Activated CD8-positive, alpha-beta T cell treated with anti-CD3 and anti-CD28 coated beads, Interleukin-2, amount 10 ng/mL, durations not matched to agents 7 days and 5 days (primary cell): ENCODE measurements at places on chromosomes 1 and 21.

- no peak for DNase-seq
Measured at GRCh38 chr1:41681331-41682098, 197.0 kb upstream of the EDN2 start.

GRCh38 chr1:41476807-41477361 lies 7.6 kb downstream of the EDN2 start:
- no peak for DNase-seq

DNA sequence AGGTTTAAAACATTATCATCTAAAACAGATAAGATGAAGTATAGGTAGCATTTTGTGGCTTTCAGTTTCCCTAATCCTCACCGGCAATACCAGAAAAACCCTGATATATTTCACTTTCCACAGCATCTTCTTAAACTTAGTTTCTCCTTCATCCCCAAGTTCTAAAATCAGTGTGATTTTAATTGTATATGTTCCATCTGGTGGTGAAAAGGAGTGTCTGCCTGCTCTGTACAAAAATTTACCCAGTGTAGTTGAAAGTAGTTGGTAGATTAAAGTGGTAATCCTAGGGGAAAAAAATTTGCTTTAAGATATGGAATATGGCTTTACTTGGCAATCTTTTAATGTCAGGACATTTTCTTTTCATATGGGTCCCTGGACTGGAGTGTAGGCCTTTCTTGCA lies 74.3 kb downstream of the CEP350 start:
- no peak for DNase-seq

- DNase-seq, result no peak
Measured at GRCh38 chr1:68590473-68590872, 93.6 kb upstream of the DEPDC1 start.

GRCh38 chr1:168035345-168035744 lies 98.5 kb upstream of the MPC2 start:
- DNase-seq, result no peak

DNA sequence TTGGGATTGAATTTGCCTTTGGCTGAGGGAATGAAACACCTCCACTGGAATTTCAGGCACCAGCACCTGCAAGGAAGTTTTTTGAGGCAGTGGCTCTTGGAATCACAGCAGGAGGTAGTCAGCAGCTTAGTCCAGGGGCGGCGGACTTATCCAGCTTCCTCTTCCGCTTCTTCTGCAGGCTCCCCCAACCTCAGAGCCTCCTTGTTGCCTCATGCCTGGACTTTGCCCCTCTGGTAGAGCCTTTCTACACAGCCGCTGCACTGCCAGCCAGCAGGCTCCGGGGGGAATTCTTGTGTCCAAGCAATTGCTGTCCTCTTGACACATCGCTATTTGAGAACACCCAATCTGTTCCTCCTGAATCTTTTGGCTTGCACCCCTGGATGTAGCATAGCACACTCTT lies 4.4 kb upstream of the RHEX start:
- DNase-seq, result no peak

GRCh38 chr1:76715474-76715873 lies 151.8 kb upstream of the ST6GALNAC5 start:
- DNase-seq, result no peak

- no peak for DNase-seq
Measured at GRCh38 chr1:226533220-226533619, 15.3 kb upstream of the STUM start.

- DNase-seq, result peak; percentile 28
Measured at GRCh38 chr1:167430134-167430848, 88.0 kb downstream of the CD247 start.

- no peak for DNase-seq
Measured at GRCh38 chr1:219443763-219444162, 169.1 kb downstream of the ZC3H11B start.

DNA sequence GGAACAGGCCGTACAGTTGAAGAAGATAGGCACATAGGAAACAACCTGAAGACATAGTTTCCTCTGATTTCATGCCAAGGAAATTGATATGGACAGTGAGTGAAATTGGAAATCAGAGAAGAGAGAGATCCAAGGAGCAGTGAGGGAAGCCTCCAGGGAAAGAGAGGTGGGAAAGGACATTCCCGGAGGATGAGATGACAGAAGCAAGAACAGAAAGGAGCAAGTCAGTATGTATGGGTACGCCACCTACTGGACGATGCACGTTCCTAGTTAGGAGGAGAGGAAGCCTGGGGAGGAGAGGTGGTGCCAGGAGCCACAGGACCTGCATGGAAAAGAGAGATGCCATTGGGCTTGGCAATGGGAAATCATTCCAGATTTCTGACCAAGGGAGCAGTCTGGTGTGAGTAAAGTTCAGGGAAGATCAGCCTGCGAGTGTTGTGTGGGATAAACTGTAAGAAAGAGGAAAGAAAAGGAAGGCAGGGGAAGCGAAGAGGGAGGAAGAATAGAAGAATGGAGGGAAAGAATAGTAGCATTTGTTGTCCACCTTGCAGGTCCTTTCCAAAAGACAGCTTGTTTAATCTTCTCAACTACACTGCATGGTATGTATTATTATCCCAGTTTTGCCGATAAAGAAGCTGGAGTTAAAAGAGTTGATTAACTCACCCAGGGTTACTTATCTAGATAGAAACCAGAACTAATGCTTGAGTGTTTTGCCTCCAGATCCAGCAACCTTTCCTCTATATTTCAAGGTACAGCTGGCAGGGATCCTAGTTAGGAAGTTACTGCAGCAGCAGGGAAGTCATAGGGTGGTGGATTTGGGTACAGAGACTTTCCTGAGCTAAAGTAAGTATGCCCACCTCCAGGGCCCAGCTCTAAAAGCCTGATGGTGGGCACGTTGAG lies 27.4 kb downstream of the C1orf116 start:
- DNase-seq, result peak; percentile 60

- no peak for DNase-seq
Measured at GRCh38 chr1:217134857-217135568, 411.8 kb upstream of the ESRRG start.

GRCh38 chr21:45386336-45386727 lies 18.6 kb upstream of the COL18A1 start:
- no peak for DNase-seq

DNA sequence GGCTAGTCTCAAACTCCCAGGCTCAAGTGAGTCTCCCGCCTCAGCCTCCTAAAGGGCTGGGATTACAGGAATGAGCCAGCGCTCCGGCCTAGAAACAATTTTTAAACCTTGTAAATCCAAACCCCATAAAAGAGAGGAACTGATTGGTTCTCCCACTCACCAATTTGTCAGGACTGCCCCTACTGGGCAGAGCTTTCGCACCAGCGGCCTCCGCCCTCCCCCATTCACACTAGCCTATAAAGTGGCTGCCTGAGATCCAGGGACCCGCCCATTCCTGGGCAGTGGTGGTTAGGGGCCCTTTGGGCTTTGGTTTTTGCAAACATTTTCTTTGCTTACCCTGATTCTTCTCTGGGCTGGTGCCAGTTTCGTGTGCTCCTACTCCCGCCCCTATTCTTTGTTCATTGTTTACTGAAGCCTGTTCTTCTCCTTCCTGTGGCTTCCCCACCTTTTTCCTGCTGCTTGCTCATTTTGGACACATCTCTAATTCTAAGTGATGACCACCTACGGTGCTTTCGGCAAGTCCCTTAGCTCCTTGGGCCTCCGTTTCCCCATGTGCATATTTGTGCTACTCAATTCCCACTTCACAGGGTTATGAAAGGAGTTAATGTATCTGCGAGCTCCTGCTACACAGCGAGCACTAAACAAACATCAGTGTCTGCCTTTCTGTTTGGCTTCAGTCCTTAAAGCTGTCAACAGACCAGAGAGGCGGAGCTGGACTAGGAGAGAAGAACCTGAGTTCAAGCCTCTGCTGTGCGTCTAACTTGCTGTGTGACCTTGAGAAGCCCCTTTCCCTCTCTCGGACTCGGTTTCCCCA lies 39.8 kb upstream of the CLIC4 start:
- no peak for DNase-seq

DNA sequence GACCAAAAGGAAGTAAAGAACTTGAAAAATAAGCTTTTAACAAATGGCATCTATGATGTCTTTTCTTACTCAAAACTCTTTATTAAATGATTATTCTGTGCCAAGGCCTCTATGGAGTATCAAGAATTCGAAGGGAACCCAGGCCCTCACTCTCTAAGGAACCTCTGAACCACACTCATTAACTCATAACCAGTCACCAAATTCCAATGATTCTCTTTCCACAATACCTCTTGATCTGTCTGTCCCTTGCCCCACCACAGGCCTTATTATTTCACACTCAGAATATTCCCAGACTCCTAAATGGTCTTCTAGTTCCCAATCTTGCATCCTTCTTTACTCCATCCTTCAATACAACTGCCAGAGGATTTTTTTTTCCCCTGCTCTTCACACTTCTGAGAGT lies 37.0 kb downstream of the PCSK9 start:
- no peak for DNase-seq

DNA sequence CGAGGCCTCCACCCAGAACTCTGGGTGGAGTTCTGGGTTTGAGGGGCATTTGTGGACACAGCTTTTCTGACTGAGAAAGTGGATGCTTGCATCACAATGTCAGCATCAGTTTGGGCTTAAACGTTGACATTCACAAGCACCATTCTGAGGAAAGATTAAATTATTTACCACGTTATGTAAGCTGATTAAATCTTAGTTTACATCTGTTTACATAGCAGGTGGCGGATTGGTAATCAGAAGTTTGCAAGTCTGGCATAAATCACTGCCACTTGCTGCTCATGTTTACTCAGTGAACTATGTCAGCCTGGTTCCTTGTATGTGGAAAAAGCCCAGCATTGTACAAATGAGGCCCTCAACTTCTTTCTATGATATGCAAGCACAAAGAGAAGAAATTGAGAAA lies 310.1 kb downstream of the PAPPA2 start:
- DNase-seq, result no peak

DNA sequence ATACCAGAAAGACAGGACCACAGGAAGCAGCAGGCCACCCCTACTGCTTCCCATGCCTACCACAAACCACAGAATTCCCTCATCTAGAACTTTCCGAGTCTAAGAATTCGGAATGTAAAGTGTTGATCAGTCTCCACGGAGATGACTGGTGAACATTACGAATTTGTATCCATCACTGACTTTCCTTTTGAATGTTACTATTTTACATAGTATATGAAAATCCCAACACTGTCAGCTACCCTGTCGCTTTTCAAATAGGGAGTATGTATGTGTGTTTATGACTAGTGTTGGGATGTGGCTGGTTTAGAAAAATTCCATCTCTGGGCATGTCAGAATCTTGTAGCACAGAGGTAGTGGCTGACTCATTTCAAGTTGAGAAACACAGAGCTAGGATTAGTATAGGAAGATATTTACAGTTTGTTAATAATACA lies 118.2 kb downstream of the COQ8A start:
- no peak for DNase-seq

- no peak for DNase-seq
Measured at GRCh38 chr1:64478594-64479470, 8.9 kb downstream of the CACHD1 start.

GRCh38 chr21:23160914-23161313 lies 2162.7 kb downstream of the NCAM2 start:
- no peak for DNase-seq

DNA sequence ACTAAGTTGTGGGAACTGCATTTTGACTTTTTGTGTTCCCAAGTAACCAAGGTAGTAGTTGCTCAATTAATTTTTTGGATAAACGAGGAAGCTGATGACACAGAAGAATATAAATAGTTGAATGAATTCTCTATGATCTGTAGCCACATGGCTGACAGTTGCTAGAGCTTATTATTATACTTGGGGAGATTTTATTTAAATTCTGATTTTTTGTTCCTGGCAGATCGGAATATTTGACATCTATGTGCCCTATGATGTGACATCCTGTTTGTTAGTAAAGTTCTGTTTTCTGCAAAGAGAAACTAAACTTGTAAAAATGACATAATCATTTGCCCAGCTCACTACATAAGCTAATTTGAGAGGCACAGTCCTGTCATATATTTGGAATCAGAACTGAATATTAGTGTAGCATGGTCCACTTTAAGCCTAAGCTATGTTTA lies 9.7 kb upstream of the LYST start:
- no peak for DNase-seq

DNA sequence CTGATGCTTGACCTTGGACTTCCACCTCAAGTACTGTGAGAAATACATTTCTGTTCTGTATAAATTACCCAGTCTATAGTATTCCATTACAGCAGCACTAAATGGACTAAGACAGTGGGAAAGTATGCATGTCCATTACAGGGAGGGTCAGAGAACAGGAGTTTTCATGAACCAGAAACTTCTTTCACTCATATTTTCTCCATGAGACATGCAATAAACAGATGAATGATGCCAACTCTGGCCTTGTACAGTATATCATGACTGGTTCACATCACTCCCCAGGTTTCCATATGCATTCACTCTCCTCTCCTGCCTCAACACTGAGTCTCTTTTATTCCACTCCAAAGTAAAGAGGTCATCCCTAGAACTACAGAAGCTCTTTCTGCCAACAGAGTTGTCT lies 4.5 kb upstream of the IFI16 start:
- no peak for DNase-seq

- DNase-seq, result no peak
Measured at GRCh38 chr1:19772053-19772452, 27.7 kb downstream of the TMCO4 start.

- no peak for DNase-seq
Measured at GRCh38 chr1:183372586-183373230, 45.5 kb downstream of the NMNAT2 start.

- DNase-seq, result no peak
Measured at GRCh38 chr1:47690341-47691250, 252.8 kb downstream of the FOXD2 start.

- no peak for DNase-seq
Measured at GRCh38 chr1:86875722-86876121, 38.2 kb downstream of the SELENOF start.

DNA sequence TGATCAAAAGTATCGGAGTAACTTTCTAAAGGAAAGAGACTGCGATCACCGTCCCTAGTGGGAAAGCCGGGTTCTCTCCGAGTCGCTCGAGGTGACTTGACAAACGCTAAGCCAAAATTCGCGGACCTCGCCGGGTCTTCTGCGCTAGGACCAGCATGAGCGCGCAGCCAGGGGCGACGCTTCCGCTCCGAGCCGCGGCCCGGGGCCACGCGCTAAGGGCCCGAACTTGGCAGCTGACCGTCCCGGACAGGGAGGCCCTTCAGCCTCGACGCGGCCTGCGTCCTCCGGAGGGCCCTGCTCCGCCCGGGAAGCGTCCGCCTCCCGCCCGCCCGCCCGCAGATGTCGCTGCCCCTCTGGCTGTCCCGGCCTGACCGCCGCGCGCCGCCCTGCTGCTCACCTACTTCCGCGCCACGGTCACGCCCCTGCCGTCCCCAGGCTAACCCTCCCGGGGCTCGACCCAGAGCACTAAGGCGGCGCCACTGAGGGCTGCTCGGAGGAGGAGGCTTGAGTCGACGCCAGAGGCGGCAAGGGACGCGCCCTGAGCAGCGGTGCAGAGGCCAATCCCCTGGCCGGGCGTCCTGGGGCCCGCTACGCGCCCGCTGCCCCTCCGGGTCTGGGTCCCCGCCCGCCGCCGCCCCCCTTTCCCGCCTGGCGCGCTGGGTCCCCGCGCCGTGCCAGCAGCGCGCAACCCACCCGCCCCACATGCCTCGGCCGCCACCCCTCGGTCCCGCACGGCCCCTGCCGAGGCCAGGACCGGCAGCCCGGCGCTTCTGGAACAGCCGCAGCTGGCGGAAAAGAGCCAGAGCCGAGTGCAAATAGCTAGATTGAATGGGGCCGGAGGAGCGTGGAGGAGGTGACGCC lies 896 bp upstream of the DUSP10 start:
- DNase-seq, result peak; percentile 89
